ENCODE measurements at places on chromosomes 7 and 10. TPM values are rescaled to one million over a fixed set of nuclear protein-coding genes. Genes with fewer than 3 reads are reported as not detected.
A peak's percentile ranks its signal among the peaks of the same experiment; 100 is the strongest.

DNA sequence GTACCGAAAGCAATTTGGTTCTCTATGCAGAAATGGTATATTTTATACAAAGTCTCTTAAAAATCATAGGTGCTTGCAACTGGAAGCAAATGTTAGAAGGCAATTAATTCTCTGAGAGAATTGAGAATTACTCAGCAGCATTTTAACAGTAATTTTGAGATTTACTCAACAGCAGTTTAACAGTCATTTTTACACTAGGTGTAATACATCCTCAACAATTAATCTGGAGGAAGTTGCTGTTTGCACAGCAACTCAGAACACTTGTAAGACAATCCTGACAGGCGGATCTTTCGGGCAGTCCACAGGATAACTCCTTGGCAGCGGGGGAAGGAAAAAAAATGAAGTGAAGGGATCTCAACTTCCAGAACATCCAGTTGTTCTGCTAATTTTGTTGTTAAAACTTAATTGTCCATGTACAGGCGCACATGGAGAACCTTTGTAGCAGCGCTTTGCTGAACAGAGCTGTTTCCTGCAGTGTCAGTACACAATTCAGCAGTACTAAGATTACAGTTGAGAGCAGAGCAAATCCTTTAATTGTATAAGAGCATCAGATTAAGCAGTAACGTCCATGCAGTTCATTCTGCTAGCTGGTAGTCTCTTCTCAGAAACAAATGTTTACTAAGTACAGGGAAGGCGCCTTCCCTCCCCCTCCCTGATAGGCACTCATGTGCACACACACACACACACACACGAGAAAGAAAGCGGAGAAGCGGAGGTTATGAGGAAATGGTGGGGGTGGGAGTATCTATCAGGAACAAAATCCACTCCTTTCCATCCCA is 43.8 kb downstream of the ENO4 start:
- H3K4me1 ChIP-seq, result no peaks in the 10 kb centered on the region
- no peaks in the 10 kb centered on the region for H3K27me3 ChIP-seq
- no peak overlapping the region for H3K27ac ChIP-seq
- H3K4me3 ChIP-seq, result no peak overlapping the region

DNA sequence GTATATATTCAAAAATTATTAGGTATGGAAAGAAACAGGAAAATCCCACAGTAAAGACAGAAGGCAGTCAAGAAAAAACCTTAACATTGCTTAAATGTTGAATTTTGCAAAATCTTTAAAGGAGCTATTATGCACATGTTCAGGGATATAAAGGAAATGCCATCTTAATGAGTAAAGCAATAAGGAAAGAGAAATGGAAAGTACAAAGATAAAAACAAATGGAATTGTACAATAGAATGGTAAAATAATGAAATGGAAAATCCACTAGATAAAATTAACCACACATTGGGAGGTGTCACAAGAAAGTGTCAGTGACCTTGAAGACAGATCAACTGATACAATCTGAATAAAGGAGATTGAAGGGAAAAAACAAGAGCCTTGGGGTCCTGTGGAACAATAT is 82.0 kb downstream of the KIF20B start:
- H3K36me3 ChIP-seq, result no peaks in the 10 kb centered on the region
- no peaks in the 10 kb centered on the region for H3K4me1 ChIP-seq
- H3K27ac ChIP-seq, result no peak overlapping the region
- H3K27me3 ChIP-seq, result no peaks in the 10 kb centered on the region
- H3K4me3 ChIP-seq, result no peak overlapping the region

- H3K27me3 ChIP-seq, result no peaks in the 10 kb centered on the region
- H3K4me3 ChIP-seq, result no peak overlapping the region
- no peaks in the 10 kb centered on the region for H3K4me1 ChIP-seq
- no peak for DNase-seq
- H3K27ac ChIP-seq, result no peak overlapping the region
These were observed 97.3 kb downstream of the MYO3A start for GRCh38 chr10:26031300-26031699.

- no peak for DNase-seq
- no peaks in the 10 kb centered on the region for H3K36me3 ChIP-seq
- H3K4me1 ChIP-seq, result no peaks in the 10 kb centered on the region
- no peaks in the 10 kb centered on the region for H3K27me3 ChIP-seq
- H3K4me3 ChIP-seq, result no peak overlapping the region
These were observed 3.7 kb downstream of the TMEM225B start for GRCh38 chr7:99601656-99602310.

DNA sequence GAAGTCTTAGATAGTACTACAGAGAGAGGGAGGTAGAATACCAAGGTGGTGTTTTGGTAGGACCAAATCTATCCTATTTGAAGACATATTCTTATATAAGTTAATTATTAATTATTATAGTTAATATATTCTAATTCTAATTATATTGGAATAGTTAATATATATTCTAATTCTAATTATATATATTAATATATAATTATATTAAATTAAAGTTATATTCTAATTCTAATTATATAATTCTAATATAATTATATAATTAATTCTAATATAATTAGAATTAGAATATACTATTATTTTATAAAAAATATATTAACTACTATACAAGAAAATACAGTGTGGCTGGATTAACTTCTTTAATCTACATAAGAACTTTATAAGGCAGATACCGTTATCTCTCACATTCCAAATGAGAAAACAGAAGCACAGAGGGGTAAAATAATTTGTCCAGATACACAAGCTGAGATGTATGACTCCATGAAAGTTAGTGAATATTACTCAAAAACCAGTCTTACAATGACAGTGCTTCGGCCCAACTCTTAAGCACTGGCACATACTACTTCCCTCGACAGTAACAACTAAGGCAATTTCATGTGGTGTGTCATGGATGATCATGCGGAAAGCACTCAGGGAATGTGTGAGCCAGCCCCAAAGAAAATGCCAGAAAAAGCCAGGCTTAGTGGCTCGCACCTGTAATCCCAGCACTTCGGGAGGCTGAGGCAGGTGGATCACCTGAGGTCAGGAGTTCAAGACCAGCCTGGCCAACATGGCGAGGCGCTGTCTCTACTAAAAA is 42.6 kb downstream of the TYW1B start:
- H3K4me3 ChIP-seq, result no peak overlapping the region
- no peaks in the 10 kb centered on the region for H3K36me3 ChIP-seq

GRCh38 chr7:152752200-152752912 is 7.2 kb upstream of the ACTR3B start:
- DNase-seq, result no peak
- H3K36me3 ChIP-seq, result no peaks in the 10 kb centered on the region
- H3K4me1 ChIP-seq, result no peaks in the 10 kb centered on the region
- no peaks in the 10 kb centered on the region for H3K27me3 ChIP-seq
- no peak overlapping the region for H3K4me3 ChIP-seq

- H3K27ac ChIP-seq, result no peak overlapping the region
- H3K4me1 ChIP-seq, result peaks cover 3% of the 10 kb centered on the region
These were observed 153.3 kb downstream of the ELMO1 start for GRCh38 chr7:37295401-37295800.

DNA sequence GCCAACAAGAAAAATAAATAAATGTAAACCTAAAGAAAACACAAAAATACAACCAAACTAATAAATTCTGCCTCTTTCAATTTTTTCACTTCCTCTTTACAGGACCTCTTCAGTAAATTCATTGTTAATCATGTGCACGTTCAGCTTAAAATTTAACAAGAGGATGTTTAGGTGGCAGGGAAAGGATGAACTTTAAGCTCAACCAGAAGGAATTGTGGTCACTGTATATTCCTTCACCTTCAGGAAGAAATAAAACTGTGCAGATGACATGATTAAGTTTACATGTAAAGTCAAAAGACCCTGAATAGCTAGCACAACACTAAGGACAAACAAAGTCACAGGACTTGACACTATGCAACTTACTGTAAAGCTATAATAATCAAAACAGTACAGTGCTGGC is 33.0 kb downstream of the KIF5B start:
- H3K36me3 ChIP-seq, result no peaks in the 10 kb centered on the region
- no peak overlapping the region for H3K4me3 ChIP-seq
- H3K27ac ChIP-seq, result no peak overlapping the region
- no peaks in the 10 kb centered on the region for H3K27me3 ChIP-seq
- H3K4me1 ChIP-seq, result no peaks in the 10 kb centered on the region

C7orf33 gene
- not detected for total RNA-seq

DNA sequence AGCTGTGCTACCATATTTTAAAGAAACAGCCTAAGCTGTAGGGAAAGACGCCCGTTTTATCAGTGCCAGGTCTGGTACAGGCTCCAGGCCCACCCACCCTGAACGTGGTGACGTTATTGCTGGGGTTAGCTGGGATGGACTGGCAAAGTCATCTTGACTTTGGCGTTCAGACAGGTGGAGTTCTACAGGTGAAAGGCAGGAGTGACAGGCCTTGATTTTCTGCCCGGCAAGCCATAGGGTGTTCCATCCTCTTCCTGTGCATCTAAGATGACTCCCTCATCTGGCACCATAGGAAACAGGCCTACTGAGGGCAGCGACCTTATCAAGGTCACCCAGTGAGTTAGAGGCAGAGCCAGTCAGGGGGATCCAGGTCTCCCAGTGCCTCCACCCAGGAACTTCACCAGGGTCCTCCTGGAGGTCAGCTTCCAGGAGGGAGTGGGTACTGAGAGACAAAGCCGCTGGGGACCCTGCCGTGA is 41.6 kb downstream of the HK1 start:
- no peaks in the 10 kb centered on the region for H3K36me3 ChIP-seq
- peak overlapping the region; percentile 96 for H3K4me3 ChIP-seq
- peak overlapping the region; percentile 98 for H3K27ac ChIP-seq
- DNase-seq, result no peak
- H3K4me1 ChIP-seq, result peaks cover 57% of the 10 kb centered on the region

STAG3 gene
- total RNA-seq, result 5.5 TPM

STRIP2 gene
- 28.8 TPM for total RNA-seq

- no peak overlapping the region for H3K27ac ChIP-seq
- H3K4me1 ChIP-seq, result no peaks in the 10 kb centered on the region
- no peaks in the 10 kb centered on the region for H3K36me3 ChIP-seq
- no peak for DNase-seq
These were observed 49.8 kb downstream of the LHPP start for GRCh38 chr10:124511205-124512039.

- H3K27me3 ChIP-seq, result no peaks in the 10 kb centered on the region
- H3K4me1 ChIP-seq, result no peaks in the 10 kb centered on the region
- H3K36me3 ChIP-seq, result no peaks in the 10 kb centered on the region
- no peak overlapping the region for H3K4me3 ChIP-seq
- H3K27ac ChIP-seq, result no peak overlapping the region
These were observed 287.9 kb upstream of the PODXL start for GRCh38 chr7:131844369-131844768.

CYP2C19 gene
- not detected for total RNA-seq

- H3K36me3 ChIP-seq, result no peaks in the 10 kb centered on the region
- DNase-seq, result no peak
- no peak overlapping the region for H3K27ac ChIP-seq
- no peaks in the 10 kb centered on the region for H3K27me3 ChIP-seq
These were observed 456.2 kb upstream of the NRP1 start for GRCh38 chr10:33790521-33791271.

DNA sequence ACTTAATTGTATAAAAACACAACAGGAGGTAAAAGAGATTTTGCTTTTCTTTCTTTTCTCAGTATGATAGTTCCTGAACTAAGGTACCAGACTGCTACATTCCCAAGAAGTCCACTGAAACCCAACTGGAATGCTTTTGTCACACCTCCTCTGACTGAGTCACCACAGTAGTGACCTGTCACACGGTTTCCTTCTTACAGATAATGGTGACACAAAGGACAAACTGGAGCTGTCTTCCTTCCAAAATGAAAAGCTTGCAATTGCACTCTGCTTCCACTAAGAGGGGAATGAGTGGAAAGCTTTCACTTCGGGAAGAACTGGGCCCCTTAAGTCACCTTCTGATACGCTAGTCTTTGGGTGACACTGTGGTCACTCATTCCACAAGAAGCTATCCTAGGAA is 122.2 kb downstream of the KMT2E start:
- peaks cover 25% of the 10 kb centered on the region for H3K36me3 ChIP-seq
- no peak overlapping the region for H3K27ac ChIP-seq
- no peak overlapping the region for H3K4me3 ChIP-seq
- no peak for DNase-seq
- H3K27me3 ChIP-seq, result no peaks in the 10 kb centered on the region

- no peak overlapping the region for H3K27ac ChIP-seq
- no peak for DNase-seq
- H3K36me3 ChIP-seq, result no peaks in the 10 kb centered on the region
- no peak overlapping the region for H3K4me3 ChIP-seq
- H3K4me1 ChIP-seq, result no peaks in the 10 kb centered on the region
These were observed 141.2 kb upstream of the RNF32 start for GRCh38 chr7:156499247-156499881.
